ENCODE measurements at places on chromosomes 7 and 10. TPM values are rescaled to one million over a fixed set of nuclear protein-coding genes. Genes with fewer than 3 reads are reported as not detected.

GRCh38 chr7:28473571-28474281 lies 61.4 kb downstream of the CREB5 start:
- DNase-seq, result no peak
- H3K27ac ChIP-seq, result no peak overlapping the region
- no peaks in the 10 kb centered on the region for H3K4me1 ChIP-seq
- H3K36me3 ChIP-seq, result no peaks in the 10 kb centered on the region

DNA sequence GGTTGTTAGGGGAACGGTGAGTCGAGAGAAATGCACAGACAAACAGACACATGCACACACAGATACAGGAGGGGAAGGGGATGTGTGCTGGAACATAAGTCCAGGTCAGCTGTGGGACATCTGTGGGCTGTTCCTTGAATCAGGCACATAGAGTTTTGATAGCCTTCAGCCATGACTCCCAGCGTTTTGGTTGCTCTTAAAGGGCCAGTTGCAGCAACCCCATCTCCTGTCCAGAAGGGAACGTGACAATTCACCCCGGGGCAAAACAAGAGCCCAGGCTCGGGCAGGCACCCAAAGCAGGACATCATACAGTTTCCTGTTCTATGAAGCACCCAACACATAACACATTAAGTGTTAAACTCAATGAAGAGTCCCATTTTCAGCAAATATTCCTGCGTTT lies 9.6 kb downstream of the INSYN2A start:
- H3K4me3 ChIP-seq, result no peak overlapping the region
- H3K27ac ChIP-seq, result no peak overlapping the region
- H3K4me1 ChIP-seq, result no peaks in the 10 kb centered on the region
- no peaks in the 10 kb centered on the region for H3K27me3 ChIP-seq

GRCh38 chr10:62248465-62248864 lies 20.2 kb downstream of the RTKN2 start:
- H3K36me3 ChIP-seq, result no peaks in the 10 kb centered on the region
- no peak overlapping the region for H3K4me3 ChIP-seq
- peaks cover 15% of the 10 kb centered on the region for H3K27me3 ChIP-seq

CREB5 gene
- 0.69 TPM for total RNA-seq

- H3K4me3 ChIP-seq, result no peak overlapping the region
- no peak overlapping the region for H3K27ac ChIP-seq
- H3K27me3 ChIP-seq, result no peaks in the 10 kb centered on the region
- H3K36me3 ChIP-seq, result no peaks in the 10 kb centered on the region
Measured at GRCh38 chr10:62186999-62187675, 81.5 kb downstream of the RTKN2 start.

DNA sequence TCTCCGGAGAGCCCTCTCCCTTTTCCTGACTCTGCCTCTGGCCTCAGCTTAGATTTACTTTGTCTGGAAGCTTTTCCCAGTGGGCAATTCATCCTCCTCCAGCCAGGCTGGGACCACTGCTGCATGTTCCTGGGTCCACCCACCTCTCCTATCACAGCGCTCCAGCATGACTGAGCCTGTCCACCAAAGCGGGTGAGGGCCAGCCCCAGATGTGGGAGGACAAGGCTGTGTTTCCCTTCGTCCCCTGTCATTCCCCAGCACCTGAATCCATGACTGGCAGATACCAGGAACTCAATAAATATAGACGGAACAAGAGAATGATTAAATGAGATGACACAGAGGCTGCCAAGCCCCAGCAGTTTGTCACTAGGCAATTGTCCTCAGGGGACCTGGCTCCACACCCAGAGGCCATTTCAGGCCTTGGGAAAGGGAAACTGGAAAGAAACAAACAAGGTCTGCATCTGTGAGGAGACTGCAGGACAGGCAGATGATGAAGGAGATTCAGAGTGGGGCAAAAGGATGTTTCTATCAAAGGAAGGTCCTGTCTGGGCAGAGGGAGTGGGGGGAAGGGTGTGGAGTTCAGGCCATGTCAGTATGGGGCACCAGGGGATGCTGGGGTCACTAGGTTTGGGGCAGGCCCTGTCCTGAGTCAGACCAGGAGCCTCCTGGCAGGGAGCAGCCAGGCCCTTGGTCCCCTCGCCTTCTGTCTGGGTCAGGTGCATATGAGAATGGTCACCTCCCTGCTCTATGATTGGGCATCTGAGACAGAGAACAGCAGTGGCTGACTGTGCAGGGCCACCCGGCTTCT lies 576.4 kb downstream of the GRID1 start:
- no peak for DNase-seq
- H3K36me3 ChIP-seq, result no peaks in the 10 kb centered on the region
- H3K27me3 ChIP-seq, result no peaks in the 10 kb centered on the region
- H3K4me3 ChIP-seq, result no peak overlapping the region
- H3K27ac ChIP-seq, result no peak overlapping the region

DNA sequence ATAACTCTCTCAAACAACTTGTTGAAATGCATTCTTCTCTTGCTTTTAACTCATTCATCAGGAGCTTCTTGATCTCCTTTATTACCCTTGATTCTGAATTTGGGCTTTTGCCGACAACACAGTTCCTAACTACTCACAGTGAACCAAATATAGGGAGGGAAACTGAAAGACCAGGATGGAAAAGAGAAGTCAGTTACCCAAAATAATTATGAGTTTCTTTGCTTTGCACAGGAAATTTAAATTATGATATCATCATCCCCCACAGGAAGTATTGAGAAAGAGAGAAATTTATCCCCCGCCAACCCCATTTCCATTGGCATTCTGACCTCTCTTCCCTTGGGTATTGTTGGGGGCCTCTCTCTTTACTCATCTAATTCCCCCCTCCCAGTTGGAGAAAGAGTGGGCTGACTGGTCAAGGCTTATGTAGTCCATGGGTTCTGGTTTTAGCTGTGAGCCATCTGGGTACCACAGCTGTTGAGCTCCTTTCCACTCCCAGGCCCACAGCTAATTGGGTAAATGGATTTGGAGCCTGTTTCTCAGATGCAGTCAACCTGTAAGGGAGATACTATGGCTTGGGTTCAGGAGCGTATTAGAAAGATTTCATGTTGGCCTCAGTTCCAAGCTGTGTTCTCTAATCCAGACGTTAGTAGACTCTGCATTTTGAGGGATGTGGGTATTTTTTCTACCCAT lies 109.0 kb downstream of the FZD1 start:
- H3K27ac ChIP-seq, result no peak overlapping the region
- no peaks in the 10 kb centered on the region for H3K4me1 ChIP-seq
- no peaks in the 10 kb centered on the region for H3K27me3 ChIP-seq
- H3K4me3 ChIP-seq, result no peak overlapping the region
- H3K36me3 ChIP-seq, result no peaks in the 10 kb centered on the region

KCNH2 gene
- 4.4 TPM for total RNA-seq

DNA sequence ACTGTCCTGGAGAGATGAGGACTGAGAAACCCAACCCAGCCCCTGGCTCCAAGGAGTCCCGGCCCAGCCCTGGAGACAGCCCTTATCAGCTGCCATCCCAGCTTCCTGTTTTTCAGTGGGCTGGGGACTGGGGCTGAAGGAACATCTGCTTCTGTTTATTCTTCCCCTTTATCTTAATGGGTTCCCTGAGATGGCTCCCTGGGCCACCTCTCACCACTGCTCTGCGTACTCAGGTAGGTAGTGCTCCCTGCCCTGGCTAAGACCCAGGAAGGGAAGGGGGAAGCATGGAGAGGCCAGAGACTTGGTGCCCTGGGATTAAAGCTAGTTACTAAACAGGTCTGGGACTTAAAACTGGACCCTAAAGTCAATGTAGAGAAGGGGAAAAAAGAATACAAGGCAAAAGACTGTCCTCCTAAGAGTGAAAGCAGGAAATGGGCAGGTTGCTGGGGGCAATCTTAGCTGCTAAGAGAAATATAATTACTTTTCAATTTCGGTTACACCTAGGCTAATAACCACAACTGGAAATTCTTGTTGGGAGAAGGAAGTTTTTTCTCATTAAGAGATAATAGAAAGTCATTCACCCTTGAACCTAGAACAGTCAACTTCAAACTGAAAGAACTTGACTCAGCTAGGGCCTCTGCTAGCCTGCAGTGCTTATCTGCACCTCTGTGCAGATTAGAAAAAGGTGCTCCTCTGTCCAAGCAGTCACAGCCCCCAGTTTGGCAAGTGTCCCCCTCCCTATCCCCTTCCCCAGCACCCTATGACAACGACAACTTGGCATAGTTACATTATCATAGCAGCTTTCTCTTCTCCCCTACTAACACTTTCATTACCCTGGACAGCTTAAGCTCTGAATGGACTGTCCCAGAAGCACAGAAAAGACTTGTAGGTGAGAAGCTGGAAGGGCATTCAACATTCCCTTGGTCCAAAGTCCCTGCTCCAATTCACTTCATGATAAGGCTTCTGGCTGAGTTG lies 65.6 kb upstream of the KDM7A start:
- no peak for DNase-seq
- no peaks in the 10 kb centered on the region for H3K36me3 ChIP-seq
- no peaks in the 10 kb centered on the region for H3K27me3 ChIP-seq

DNA sequence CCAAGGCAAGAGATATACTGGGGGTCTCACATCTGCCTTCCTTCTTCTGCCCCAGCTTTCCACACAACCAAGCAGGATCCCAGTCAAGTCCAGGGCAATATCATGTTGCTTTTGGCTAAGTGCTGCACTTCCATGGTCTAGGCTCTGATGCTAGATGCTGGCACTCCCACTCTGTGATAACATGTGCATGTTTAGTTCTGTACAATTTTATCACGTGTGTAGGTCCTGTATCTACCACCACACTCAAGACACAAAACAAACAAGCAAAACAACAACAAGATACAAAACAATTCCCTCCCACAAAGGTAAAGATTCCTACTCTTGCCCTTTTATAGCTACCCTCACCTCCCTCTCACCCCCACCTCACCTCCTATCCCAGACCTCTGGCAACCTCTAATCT lies 105.6 kb upstream of the HABP2 start:
- no peaks in the 10 kb centered on the region for H3K4me1 ChIP-seq
- H3K27ac ChIP-seq, result no peak overlapping the region
- no peaks in the 10 kb centered on the region for H3K27me3 ChIP-seq
- H3K4me3 ChIP-seq, result no peak overlapping the region
- DNase-seq, result no peak

GRCh38 chr10:100979791-100980272 lies 7.5 kb downstream of the MRPL43 start:
- H3K36me3 ChIP-seq, result no peaks in the 10 kb centered on the region
- no peak overlapping the region for H3K27ac ChIP-seq
- no peaks in the 10 kb centered on the region for H3K27me3 ChIP-seq
- peak; percentile 15 for DNase-seq
- no peak overlapping the region for H3K4me3 ChIP-seq

HMX2 gene
- total RNA-seq, result not detected

CYP3A7 gene
- total RNA-seq, result 0.65 TPM

DNA sequence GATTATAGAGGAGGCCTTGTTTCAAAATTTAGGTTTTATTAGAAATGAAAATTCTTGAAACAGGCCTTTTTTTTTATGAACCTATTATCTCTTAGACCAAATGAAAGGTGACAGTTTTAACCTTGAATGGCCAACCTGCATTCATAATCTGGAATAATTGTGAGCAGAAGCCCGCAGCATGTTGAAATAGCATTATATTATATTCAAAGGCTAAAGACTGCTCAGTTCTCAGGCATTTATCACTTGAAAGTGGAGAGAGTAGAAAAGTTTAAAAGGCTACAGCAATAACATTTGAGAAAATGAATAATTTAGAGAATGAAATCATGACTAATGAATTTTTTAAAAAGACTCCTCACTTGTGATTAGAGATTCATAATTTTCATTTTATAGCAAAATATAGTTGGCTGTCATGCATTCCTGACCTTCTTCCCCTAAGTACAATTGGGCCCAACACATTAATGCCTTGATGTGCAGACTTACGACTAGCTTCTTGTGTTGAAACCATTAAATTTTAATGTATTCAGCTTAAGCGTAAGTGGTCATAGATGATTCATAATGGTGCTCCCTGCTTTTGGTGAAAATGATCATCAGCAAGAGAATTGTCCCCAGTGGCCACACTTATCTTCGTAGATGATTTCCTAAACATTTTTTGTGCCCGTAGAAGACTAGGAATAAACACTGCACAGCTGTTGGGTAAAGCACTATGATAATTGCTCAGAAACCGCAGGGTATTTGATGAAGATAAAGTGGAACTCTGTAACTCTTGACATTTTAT lies 346.6 kb upstream of the BMPER start:
- H3K4me1 ChIP-seq, result peaks cover 3% of the 10 kb centered on the region
- no peak overlapping the region for H3K4me3 ChIP-seq
- H3K27me3 ChIP-seq, result no peaks in the 10 kb centered on the region
- no peaks in the 10 kb centered on the region for H3K36me3 ChIP-seq
- no peak for DNase-seq

- DNase-seq, result peak; percentile 86
- peaks cover 27% of the 10 kb centered on the region for H3K4me1 ChIP-seq
- no peaks in the 10 kb centered on the region for H3K36me3 ChIP-seq
Measured at GRCh38 chr7:74627661-74628411, 29.7 kb upstream of the GTF2I start.

- H3K4me1 ChIP-seq, result peaks cover 8% of the 10 kb centered on the region
- no peaks in the 10 kb centered on the region for H3K36me3 ChIP-seq
- no peak overlapping the region for H3K4me3 ChIP-seq
Measured at GRCh38 chr7:98841179-98841997, 28.4 kb downstream of the TMEM130 start.

- H3K36me3 ChIP-seq, result no peaks in the 10 kb centered on the region
- H3K4me1 ChIP-seq, result no peaks in the 10 kb centered on the region
- H3K4me3 ChIP-seq, result no peak overlapping the region
- no peak for DNase-seq
- no peaks in the 10 kb centered on the region for H3K27me3 ChIP-seq
Measured at GRCh38 chr7:6607651-6608051, 7.8 kb upstream of the ZNF853 start.

DNA sequence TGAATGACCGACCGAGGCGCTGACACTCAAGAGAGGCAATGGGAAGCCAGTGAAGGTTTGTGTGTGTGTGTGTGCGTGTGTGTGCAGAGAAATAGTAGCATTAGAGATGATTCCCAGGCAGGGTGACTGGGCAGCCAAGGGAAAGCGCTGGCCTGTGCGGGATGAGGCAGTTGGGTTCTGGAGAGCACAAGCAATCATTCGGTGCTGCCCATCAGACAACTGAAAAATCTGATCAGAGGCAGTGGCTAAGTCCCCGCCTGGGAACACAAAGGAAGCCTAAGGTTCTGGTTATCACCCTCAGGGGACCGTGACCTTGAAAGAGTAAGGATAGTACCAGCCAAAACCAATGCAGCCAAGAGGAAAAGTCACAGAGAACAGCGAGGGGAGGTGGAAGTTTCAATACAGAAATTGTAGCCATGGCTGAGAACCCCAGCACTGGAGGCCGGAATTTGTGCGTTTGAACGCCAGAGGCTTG lies 868 bp upstream of the PDCD4 start:
- peak overlapping the region; percentile 95 for H3K4me3 ChIP-seq
- H3K36me3 ChIP-seq, result no peaks in the 10 kb centered on the region
- peaks cover 39% of the 10 kb centered on the region for H3K4me1 ChIP-seq
- peak overlapping the region; percentile 89 for H3K27ac ChIP-seq

- peaks cover 8% of the 10 kb centered on the region for H3K4me1 ChIP-seq
- H3K36me3 ChIP-seq, result no peaks in the 10 kb centered on the region
- H3K27me3 ChIP-seq, result peaks cover 36% of the 10 kb centered on the region
- peak; percentile 13 for DNase-seq
Measured at GRCh38 chr10:46560952-46561351, 4.5 kb upstream of the GPRIN2 start.

DNA sequence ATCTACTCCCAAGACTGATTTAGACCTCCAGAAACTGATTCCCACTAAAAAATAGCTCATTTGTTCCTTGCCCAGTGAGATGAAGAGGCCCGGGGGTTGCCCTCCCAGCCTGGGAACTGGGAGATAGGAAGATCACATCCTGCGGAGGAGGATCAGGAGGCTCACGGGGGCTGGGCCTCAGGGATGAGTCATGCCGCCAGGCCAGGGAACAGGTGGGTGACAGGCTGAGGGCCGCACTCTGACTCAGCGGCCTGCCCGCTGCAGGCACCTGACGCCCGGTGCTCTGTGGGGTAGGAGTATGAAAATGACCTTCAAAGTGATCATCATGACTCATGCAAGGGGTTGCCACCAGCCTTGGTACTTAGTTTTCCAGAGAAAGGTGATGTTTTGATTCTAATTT lies 104.5 kb upstream of the ZPBP start:
- DNase-seq, result peak; percentile 39
- H3K4me1 ChIP-seq, result no peaks in the 10 kb centered on the region
- H3K4me3 ChIP-seq, result no peak overlapping the region
- H3K36me3 ChIP-seq, result no peaks in the 10 kb centered on the region
- H3K27ac ChIP-seq, result no peak overlapping the region

All from adrenal gland (tissue), 19 donors.